ENCODE measurements at places on chromosomes 7 and 10.

DNA sequence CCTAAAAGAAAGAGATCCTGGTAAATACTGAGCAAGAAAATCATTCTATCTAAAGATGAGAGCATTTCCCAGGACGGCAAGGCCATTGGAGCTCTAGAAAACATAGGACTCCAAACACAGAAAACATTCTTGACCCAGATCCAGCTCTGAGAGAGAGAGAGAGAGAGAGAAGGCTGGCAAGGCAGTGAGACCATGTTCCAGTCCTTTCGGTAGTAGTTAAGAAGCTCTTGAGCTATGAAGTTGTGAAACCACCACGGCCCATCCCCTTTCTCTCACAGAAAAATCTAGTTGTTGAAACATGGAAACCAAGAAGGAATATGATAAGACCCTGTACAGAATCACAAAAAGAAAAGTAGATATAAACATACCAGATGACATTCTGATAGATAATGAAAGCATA is 212.4 kb upstream of the NPSR1 start:
- no peak for DNase-seq

GRCh38 chr10:95605163-95605562 is 44.0 kb upstream of the SORBS1 start:
- DNase-seq, result no peak

DNA sequence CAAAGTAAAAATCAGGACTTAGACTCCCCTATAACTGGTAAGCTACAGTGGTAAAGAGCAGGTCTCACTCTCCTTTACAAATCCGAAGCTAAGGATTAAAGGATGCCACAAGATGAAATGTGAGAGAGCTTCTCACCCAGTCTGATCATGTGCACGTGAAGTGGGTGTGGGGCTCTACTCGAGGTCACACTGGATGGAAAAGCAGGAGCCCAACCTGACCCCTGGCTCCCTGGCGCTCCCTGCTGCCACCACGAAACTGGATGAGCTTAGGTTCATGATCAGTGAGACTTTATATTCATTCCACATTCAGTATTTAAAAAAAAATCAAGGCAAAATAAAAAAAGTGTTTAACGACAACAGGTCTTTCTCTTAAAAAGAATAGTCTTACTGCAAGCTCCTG is 21.7 kb upstream of the FOXI2 start:
- DNase-seq, result no peak

DNA sequence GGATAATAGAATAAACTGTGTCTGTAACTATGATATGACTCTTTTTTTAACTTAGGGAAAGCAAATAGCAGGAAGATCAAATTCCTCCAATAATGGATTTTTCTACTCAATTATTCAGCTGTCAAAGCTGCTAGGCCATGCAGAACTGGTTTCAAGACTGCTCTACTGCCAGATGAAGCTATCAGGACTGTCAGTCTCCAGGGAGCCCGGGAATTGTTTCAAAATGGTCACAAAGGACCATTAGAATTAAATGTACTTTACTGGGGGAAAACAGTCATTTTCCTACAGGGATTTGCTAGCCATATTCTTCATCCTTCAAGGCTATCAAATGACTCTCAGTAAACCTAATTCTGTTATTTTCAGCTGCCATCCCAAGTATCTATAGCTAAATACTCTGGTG is 276.3 kb downstream of the LHFPL3 start:
- DNase-seq, result no peak

DNA sequence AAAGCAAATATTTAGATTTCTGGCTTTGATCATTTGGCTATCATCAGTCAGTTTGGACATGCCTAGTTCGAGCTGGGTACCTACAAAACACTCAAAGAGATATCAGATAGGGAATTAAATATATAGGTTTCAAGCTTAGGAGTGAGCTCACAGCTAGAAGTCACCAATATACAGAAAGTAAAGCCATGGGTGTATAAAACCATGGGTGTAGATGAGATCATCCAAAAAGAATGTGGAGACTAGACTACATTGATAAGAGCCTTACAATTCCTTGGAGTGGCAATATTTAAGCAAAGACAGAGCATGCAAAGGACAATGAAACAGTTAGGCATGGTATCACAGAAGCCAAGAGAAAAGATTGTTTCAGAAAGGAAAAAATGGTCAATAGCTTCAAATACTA is 7.2 kb upstream of the RALA start:
- no peak for DNase-seq

- DNase-seq, result no peak
Observed at GRCh38 chr10:60123668-60124067, 217.3 kb upstream of the CCDC6 start.

- DNase-seq, result no peak
Observed at GRCh38 chr10:1660815-1661214, 76.5 kb downstream of the ADARB2 start.

- DNase-seq, result no peak
Observed at GRCh38 chr7:29369909-29370488, 175.4 kb downstream of the CHN2 start.

DNA sequence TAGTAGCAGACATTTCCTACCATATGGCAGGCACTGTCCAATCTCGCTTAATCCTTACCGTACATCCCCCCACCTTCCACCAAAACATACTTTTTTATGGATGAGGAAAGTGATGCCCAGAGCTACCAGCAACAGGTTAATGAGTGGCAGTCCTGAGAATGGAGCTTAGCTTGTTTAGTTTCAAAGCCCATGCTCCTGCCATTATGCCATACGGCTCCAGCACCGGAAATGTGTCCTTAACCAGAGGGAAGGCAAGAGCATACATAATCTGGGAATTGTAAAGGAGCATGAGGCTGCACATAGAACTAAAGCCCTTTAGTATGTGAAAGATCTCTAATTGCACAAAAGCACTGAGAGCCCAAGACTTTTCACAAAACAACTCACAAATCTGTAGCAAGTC is 155.9 kb upstream of the PHYHIPL start:
- DNase-seq, result no peak

DNA sequence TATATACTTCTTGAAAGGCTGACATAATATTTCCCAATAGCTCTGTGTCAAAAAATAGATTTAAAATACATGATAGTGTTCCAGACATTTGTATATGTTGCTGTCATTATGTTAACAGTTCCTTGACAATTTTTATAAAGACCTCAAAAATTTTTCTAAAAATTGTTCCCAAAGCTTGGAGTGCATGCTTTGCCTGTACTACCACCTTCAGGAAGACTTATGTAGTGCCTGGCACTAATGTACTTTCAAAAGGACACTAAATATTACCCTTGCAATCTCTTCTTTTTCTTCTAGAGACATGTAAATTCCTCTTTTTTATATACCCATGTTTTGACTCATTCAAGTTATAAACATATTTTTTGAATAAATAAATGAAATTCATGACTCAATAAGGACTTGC is 48.0 kb upstream of the SP8 start:
- no peak for DNase-seq

All from CD4-positive, alpha-beta T cell treated with Interleukin-12 subunit alpha and Interleukin-12 subunit beta, for 1 hour (primary cell).